ENCODE measurements at places on chromosomes 7 and 10.

DNA sequence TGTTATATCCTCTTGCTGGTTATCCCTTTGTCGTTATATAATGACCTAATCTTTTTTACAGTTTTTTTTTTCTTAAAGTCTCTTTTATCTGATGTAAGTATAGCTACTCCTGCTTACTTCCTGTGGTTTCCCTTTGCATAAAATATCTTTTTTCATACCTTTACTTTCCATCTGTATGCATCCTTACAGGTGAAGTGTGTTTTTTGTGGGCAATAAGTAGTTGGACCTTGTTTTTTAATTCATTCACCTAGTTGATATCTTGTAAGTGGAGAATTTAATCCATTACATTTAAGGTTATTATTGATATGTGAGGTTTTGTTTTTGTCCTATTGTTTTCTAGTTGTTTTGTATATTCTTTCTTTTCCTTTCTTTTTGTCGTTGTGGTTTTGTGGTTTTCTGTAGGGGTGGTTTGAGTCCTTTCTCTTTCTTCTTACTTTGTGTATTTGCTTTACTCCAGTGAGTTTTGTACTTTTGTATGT, 168.6 kb downstream of the MLLT10 start:
- no peak for DNase-seq

- no peak for DNase-seq
Observed at GRCh38 chr10:13758756-13759155, 172.0 kb downstream of the PRPF18 start.

DNA sequence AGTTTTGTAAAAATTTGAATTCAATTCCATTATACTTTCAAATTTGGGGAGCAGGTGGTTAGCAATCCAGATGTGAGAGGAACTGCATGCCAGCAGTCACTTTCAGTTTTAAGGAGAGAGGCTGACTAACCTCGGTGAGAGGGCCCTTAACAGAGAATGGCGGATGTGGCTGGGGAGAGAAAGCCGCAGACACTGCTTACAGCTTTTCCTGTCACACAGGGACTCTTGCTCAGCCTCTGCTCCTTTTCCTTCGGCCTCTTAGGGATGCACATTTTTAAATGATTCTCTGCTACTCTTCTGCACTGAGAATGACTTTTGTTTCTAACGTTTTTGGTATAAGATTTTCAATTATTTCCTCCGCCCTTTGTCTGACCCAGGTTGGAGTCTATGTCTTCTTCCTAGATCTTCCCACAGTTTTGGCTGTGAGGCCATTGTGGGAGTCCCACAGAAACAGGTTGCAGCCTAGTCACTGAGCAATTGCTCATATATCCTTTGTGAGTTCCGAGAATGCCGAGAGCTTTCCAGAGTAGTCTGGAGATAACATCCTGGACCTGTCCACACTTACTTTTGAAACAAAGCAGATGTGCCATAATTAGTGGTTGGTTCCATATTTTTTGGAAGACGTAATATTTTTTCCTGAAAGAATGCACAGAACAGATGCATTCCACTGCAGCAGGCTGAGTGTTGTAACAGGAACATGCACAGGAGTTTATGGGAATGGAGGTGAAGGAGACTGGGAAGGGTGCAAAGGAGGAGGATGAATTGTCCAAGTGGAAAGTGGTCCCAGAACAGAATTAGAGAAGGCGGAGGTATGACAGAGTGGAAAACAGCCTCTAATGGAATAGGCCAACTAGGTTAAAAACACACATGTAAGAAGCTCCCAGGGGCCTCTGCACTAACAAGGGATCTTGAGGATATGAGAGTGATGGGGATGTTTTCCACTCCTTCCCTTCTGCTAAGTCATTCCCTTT, 168.0 kb upstream of the ZNF32 start:
- peak; percentile 51 for DNase-seq

DNA sequence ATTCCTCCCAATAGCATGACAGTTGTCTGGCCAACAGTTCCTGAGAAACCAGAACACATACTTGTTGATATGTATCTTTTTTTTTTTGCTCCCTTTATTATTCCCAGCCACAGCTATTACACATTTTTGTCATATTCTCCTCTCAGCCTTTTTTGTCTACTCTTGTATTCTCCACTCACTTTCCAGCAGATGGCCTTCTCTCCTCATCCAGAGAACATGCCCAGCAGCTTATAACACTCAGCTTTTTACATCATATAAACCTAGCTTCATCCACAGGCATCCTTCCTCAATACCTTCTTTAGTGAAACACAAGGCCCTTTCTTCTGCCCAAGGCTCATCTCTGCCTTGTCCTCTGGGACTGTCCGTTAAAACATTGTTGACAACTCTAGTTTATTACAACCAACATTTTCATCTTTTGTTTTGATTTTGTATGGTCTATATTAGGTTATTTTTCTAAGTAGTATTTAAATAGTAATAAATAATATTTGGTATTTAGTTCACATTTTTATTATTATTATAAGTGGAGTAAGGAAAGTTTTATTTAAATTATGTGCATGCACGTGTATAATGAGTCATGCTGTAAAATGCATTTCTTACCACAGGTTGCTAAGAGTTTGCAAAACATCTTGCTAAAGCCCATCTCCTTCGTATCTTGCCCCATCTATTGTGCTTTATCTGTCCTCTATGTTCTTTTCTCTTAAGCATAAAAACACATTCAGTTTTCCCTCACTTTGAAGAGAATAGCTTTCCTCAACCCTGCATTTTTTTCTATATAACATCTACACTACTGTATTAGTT, 101.5 kb downstream of the ORC5 start:
- no peak for DNase-seq

- DNase-seq = no peak
Observed at GRCh38 chr10:97259119-97259518, 33.3 kb downstream of the ARHGAP19 start.

DNA sequence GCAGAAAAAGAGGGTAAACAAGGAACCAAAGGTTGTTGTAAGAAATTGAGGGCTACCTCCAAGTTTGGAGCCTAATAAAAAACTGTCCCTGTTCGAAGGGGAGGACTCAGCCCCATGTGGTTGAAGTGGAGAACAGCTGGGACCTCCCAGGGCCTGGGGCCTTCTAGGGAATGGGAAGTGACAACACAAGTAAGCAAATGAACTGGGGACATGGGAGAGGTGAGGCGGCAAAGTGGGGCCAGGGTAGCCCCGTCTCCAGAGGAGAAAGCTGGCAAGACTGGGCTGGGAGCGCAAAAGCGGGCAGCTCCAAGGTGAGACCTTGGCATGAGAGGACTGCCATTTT, 198.1 kb downstream of the ZNF438 start:
- no peak for DNase-seq

- no peak for DNase-seq
Observed at GRCh38 chr7:16925609-16926008, 43.8 kb upstream of the AGR3 start.

DNA sequence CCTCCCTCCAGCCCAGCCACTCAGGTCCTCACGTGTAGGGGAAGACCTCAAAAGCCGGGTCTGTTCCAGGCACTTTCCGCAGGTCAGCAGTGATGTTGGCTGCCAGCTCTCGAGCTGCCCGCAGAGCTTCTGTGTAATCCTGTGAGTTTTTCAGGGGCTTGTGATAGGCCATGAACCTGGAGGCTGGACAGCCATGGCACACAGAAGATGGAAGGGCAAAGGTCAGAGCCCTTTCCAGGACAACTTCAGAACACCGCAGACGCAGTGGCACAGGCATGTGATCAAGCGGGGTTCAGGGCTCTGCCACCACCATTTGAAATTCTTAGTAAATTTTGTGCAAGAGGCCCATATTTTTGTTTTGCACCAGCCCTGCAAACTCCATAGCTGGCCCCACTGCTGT, 24.0 kb downstream of the NPC1L1 start:
- DNase-seq = no peak

- DNase-seq = no peak
Observed at GRCh38 chr10:114103284-114103683, 59.6 kb downstream of the ADRB1 start.

DNA sequence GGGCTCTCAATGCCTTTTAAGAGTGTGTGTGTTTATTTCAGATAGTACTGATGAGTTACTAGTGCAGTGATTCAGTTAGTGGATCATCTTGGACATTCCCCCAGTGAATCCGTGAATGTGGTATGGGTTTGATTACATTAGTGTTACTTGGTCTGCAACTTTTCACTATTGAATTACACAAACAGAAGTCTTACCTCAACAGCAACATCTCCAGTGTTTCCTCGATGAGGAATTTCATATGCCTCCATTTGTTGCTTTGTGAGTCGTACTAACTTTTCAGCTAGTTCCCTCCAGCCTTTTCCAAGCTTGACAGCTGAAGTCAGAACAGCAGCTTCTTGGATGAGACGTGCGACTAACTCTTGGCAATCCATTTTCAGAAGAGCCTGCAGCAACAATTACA, 63.2 kb downstream of the MACC1 start:
- DNase-seq = no peak

DNA sequence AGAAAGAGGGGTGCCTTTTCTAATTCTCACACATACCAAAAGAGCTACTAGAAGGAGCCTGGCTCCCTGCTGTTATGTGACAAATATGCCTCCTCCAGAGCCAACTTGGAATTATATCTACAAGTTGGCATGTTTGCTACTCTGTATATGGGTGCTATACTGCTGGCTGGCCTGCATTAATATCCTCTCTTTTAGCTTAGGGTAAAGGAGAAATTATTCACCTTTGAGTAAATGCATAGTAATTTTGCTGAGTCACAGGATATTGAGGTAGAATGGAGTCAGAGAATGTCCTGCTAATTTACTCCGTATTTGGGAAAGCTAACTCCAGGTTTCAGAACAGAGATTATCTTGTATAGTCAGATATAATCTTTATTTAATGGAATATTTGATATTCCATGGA, 24.2 kb upstream of the LIPN start:
- no peak for DNase-seq

DNA sequence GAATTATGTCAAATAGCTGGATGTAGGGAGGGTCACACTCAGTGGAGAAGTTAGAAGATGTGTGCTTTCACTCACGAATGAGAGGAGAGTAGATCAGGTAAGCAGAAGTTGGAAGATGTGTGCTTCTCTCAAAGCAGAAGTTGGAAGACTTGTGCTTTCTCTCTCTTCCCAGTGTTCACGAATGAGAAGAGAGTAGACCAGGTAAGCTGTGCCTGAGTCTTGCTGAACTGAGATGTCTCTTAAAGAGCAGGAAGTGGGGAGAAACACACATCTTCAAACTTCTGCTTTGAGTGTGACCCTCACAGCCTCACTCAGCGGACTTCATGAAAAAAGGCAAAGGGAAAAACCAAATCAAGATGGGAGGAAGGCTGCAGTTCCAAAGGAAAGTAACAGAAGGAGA, 7.0 kb upstream of the TMEM243 start:
- DNase-seq = no peak

GRCh38 chr7:65379318-65379717, 5.7 kb downstream of the ZNF92 start:
- no peak for DNase-seq

- no peak for DNase-seq
Observed at GRCh38 chr7:45104844-45105587, 6.5 kb downstream of the TBRG4 start.

- no peak for DNase-seq
Observed at GRCh38 chr7:99461221-99461620, 4.7 kb downstream of the ATP5MF start.

- DNase-seq = no peak
Observed at GRCh38 chr7:106166651-106167342, 54.7 kb upstream of the SYPL1 start.

DNA sequence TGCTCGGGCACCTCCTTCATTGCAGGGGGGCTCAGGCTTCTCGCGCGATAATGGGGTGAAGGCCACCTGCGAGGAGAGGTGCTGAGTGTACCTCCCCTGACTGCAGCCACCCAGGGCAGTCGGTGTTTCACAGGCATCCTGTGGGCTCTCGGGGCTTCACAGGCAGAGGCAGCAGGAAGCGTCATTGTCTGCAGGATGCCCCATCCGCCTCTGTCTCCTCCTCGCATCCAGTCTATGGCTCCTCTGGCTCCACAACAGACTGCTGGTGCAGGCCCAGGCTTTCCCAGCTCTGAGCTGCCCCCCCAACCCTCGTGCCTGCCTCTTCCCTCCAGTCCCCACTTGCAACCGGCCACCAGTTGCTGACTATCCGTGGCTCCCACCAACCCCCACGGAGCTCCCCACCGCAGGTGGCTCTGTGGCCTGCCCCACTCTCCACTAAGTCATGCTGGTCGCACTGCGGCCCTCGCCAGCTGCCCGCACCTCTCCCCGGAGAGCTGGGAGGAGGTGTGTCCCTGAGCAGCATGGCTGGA, 36.5 kb downstream of the CAMK2B start:
- no peak for DNase-seq

DNA sequence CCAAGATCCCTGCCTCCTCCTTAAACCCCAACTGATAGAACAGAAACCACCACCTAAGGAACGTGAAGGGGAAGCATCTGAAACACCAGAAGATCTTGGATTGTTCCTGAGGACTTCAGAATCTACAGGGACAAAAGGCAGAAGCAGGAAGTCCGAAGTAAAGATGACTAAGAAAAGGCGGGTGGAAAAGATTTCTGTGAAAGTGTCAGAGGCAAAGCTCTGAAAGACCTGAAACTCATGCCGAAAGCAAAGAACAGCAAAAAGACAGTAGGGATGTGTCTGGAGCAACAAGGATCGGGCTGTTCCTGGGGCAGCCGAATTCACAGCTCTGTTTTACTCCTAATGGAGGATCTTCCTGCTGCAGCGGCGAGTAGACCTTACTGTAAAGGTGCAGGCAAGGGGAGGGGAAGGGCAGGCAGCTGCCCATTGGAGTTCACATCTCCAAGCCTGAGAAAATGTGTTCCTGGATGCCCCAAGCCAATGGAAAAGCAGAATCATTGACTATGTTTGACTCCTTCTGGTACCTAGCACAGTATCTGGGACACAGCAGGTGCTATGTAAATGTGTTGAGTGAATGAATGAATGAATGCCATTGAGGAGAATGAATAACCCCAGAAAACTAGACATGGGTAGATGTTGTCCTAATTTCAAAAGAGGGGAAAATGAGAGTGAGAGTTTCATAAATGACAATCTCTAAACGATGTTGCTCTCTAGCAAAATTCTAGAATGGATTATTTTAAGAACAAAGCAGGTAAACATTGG, 40.4 kb downstream of the PDIA4 start:
- DNase-seq = no peak

DNA sequence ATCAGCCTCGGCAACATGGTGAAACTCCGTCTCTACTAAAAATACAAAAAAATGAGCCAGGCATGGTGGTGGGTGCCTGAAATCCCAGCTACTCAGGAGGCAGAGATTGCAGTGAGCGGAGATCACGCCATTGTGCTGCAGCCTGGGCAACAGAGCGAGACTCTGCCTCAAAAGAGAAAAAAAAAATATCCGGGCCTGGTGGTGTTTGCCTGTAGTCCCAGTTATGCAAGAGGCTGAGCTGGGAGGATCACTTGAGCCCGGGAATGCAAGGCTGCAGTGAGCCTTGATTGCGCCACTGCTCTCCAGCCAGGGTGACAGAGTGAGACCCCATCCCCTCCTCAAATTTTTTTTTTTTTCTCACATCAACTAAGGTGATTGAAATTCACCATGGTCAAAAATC, 42.8 kb downstream of the CDC123 start:
- no peak for DNase-seq
